ENCODE measurements at places on chromosomes 2 and 18. TPM values are rescaled to one million over a fixed set of nuclear protein-coding genes. Genes with fewer than 3 reads are reported as not detected.

Gene CFC1
- total RNA-seq: not detected

Gene ZNF892
- total RNA-seq: 4.5 TPM

Gene GALM
- total RNA-seq: 21.2 TPM

Gene GPR35
- 0.55 TPM for total RNA-seq

Gene ST8SIA3
- total RNA-seq: not detected

Gene ERFE
- 2.1 TPM for total RNA-seq

Gene ZCCHC2
- 5.6 TPM for total RNA-seq

Gene ZNF532
- 39.5 TPM for total RNA-seq

Gene G6PC2
- total RNA-seq: not detected

Gene TSPYL6
- not detected for total RNA-seq

Gene CTAGE1
- total RNA-seq: not detected

Gene NEU2
- not detected for total RNA-seq

Gene TCF23
- total RNA-seq: not detected

Gene ABHD1
- under 0.01 TPM for total RNA-seq

Gene DYNAP
- total RNA-seq: not detected

Gene GRB14
- 0.89 TPM for total RNA-seq

Gene SCN1A
- 0.11 TPM for total RNA-seq

Gene CRYGC
- not detected for total RNA-seq

Gene ZNF385B
- not detected for total RNA-seq

Gene UGT1A5
- total RNA-seq: not detected

Gene LBX2
- 2.0 TPM for total RNA-seq

Gene REG3G
- not detected for total RNA-seq

Gene STARD6
- total RNA-seq: not detected

All from uterine smooth muscle cell (primary cell).